ENCODE measurements at places on chromosomes 1 and 21.
A peak's percentile ranks its signal among the peaks of the same experiment; 100 is the strongest.

DNA sequence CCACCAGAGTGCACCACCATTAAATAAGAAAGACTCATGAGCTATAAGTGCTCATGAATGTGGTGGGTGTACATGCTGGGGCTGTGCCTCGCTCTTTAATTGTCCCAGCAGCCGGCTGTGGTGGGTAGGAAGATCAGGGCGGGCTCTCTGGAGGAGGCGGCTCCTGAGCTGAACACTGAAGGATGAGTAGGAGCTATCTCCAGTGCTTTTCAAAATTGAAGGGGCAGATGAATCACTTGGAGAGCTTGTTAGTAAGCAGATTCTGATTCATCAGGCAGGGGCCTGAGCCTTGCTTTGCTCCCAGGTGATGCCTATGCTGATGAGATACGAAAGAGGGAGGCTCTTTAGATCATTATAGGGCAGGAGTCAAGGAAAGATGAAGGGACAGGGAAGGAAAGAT is 54.1 kb downstream of the ETS2 start:
- DNase-seq: peak; percentile 54

- DNase-seq: no peak
These were observed 687.2 kb downstream of the MATN1 start for GRCh38 chr1:30036229-30036547.

- DNase-seq: no peak
These were observed 21.1 kb downstream of the COQ8A start for GRCh38 chr1:226960944-226961765.

DNA sequence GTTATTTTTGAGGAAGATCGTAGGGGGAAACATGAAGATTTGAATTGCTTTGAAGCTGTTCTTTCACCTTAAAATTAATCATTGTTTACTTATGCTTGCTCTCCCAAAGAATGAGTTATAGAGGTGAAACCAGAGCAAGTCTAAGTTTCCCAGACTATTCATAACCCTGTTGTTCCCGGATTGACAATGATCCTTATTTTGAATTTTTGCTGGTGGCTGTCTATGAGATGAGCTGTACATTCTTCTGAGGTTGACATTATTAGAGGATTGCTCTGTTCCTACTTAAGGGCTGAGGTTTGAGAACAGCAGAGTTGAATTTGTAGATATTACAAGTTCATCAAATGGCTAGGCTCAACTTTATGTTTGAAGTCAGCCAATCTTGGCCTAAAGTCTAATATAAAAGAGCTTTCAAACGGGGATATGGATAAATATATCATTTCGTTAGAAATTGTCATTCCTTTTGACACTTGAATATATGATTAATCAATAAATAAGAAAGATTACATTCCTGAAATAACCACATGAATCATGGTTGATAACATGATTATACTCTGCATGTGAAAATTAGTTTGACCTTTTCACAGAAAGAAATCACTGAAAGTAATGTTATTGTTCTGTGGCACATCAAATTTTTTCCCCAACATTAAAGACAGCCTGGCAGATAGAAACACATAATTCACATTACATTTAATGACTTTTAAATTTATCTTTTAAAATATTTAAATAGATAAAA is 19.1 kb upstream of the PDE4B start:
- DNase-seq: peak; percentile 32

DNA sequence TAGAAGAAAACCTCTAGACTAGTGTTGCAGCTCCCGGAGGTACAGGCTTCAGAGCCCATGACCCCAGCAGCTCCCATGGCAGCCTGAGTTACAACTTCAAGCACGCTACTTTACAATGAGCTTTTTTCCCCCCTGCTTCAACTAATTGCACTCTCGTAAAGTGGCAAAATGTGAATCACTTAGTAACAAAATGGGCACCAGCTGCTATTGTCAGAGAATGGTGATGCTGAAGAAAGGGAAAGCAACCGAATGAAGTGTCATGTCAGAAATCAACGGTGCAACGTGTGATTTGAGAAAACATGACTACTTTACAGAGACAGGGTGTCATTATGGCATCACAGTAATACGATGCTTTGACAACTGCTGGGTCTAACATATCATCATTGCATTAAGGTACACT is 40.5 kb downstream of the ESRRG start:
- DNase-seq: no peak

DNA sequence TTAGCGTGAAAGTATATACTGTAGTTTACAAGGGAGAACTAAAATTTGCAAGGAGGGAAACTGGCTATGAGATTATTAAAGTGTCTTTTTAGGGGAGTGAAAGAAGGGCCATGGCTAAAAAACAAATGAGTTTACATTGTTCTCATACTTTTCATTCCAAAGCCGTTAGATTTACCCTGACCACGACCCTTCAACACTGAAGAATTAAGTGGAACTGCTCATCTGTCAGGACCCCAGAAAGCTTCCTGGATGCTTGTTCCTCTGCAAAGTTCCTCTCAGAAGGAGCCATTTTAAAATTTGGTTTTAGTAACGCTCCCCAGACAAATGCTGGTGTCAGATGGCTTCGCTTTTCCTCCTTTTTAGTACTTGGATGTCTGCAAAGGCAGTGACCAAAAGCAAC is 82.7 kb upstream of the ZBTB18 start:
- DNase-seq: no peak

DNA sequence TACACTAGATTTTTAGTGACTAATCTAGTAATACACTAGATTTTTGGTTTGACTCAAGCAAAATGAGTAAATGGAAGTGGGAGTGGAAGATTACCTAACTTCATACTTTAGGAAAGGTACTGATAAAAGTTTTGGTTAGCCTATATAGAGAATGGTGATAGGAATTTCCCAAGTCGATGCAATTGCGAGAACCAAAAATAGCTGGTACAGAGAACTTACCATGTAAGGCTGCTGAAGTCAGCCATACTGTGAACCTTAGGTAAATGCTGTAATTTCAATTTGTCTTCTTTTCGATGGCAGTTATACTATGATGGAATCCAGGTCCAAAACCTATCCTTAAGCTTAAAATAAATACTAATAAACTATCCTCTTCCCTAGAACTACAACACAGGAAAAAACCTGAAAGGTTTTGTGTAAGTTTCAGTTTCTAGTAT is 4.6 kb downstream of the PNRC2 start:
- no peak for DNase-seq

GRCh38 chr1:116874733-116875249 is 34.9 kb upstream of the PTGFRN start:
- peak; percentile 47 for DNase-seq

DNA sequence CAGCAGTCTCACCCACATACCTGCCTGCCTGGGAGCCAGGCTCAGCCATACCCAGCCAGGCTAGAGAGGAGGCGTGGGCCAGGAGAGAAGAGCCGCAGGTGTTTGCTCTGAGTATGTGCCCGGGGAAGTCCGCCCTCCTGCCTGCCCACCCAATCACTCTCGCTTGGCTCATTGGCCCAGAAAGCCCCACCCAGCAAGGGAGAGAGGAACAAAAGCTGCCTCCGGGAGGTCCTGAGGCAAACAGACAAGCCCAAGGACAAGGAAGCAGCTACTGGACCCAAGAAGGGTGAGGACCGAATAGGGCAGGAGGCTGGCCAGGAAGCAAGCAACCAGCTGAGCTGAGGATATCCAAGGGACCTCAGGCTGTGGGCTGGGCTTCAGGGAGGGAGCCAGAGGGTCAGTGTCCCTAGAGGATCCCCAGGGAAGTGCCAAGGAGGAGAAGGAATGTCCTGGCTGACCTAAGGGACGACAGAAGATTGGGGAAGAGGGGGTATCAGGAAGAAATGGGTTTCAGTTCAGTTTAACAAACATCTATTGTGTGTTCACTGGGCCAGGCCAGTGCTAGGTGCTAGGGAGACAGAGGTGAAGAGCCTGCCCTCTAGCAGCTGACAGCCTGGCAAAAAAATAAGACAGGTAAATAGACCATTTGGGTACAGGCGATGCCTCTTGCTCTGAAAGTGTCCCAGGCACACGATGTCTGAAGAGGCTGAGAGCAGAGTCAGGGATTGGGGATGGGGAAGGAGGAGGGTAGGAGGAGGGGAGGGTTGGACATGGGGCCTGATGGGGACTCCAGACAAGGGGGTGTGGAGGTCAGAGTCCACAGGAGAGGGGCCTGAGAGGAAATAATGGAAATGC is at the start of gene GJB4:
TSS of gene GJB4 (plus strand) at position 238 of the 855 bp plus-strand sequence. CDS start 1,515 bp downstream, outside the sequence.
- no peak for DNase-seq

- no peak for DNase-seq
These were observed 18.7 kb upstream of the KCNN3 start for GRCh38 chr1:154888757-154889156.

GRCh38 chr21:37863842-37864241 is 52.4 kb downstream of the KCNJ6 start:
- peak; percentile 61 for DNase-seq

DNA sequence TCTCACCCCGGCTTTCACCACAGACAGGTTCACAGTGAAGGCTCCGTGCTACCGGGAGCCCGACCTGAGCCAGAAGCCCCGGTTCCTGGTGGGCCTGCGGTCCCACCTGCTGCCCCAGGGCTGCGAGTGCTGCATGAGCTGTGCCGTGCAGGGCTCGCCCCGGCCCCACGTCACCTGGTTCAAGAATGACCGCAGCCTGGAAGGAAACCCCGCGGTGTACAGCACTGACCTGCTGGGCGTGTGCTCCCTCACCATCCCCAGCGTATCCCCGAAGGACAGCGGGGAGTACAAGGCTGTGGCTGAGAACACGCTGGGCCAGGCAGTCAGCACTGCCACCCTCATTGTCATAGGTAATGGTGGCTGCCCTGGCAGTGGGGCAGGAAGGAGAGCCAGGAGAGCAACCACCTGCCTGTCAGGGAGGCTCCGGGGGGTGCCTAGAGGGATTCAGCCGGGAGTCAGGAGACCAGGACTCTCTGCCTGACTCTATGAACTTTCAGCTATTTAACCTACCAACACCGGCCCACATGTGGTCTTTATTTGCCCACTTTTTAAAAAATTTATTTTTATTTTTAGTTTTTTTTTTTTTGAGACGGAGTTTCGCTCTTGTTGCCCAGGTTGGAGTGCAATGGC is 36.4 kb downstream of the IGFN1 start:
- no peak for DNase-seq

- DNase-seq: no peak
These were observed 675.0 kb downstream of the USP25 start for GRCh38 chr21:16404776-16405175.

DNA sequence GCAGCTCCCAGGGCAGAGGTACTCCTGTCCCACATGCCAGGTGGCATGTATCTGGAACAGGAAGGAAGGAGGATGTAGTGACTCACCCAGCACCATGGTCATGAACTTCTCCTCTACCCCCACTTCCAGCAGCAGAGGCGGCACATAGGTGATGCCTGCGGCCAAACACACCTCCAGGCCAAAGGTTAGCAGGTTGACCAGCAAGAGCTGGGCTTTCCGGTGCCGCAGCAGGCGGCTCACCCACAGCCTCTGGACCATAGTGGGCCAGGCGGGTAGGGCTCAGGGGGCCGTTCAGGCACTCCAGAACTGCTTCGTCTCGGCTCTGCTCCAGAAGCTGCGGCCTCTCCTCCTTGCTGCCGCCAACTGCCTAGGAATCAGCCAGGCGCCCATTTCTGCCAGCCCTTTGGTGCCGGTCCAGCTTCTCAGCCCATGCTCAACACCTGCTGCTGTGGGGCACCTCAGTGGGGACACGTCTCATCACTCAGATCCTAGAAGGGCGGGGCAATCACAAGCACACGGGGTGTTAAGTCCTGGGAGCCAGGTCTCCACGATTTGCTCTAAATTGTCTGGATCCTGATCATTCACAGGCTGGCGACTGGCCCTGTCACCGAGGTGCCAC is 15.8 kb downstream of the SLC45A3 start:
- peak; percentile 62 for DNase-seq

GRCh38 chr1:166117776-166118175 is 49.0 kb downstream of the FAM78B start:
- DNase-seq: no peak

- peak; percentile 66 for DNase-seq
These were observed 26.8 kb downstream of the LRRC53 start for GRCh38 chr1:74485622-74486021.

DNA sequence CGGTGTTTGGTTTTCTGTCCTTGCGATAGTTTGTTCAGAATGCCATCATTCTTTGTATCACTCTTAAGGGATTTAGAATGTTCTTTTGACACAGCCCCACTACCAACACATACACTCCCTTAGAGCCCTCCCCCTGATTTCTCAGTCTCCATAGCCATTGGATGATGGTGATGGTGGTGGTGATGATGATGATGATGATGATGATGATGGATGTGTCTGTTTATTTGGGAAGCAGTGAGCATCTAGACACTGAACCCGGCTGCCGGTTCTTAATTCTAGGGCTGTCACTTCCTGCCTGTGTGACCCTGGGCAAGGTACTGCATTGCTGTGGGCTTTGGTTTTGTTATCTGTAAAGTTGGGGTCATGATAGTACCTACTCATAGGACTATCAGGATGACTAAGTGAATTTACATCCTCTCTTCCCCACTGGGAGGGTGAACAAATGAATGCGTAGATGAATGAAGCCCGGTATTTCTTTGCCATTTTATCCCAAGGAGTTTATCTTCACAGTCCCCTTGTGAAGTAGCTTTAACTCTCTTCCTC is 100.7 kb downstream of the HUNK start:
- no peak for DNase-seq

GRCh38 chr1:197451381-197451780 is 183.3 kb downstream of the CRB1 start:
- DNase-seq: no peak

DNA sequence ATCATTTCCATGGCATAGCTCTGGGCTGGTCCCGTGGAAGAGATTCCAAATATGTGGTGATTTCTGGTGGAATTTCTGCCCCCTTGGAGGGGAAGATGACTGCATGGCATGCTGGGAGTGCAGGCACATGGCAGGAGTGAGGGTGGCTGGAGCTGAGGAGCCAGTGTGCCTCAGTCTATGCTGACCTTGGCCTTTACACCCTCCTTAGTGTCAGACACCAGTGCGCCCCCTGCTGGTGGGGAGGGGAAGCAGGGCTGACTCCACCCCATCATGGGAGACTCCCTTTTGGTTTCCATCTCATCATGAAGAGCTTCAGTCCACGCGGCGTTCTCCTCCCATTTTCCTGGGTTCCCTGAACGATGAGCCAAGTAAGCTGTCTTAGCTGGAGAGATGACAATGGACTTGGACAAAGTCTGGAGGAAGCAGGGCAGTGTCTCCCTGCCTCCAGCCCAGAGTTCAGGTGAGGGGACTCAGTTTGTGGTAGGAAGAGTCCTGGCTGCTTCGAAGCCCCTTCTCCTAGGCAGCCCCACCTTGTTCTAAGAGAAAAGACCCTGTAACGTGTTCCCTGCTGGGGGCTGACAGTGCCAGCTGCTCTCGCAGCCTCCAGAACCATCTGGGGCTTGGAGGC is 10.3 kb downstream of the ALX3 start:
- peak; percentile 27 for DNase-seq

GRCh38 chr1:7869136-7869920 is 16.5 kb upstream of the UTS2 start:
- peak; percentile 95 for DNase-seq

- peak; percentile 77 for DNase-seq
These were observed 7.1 kb upstream of the PTTG1IP start for GRCh38 chr21:44880405-44881197.

- no peak for DNase-seq
These were observed 75.9 kb downstream of the LRRC8C start for GRCh38 chr1:89708751-89709375.

DNA sequence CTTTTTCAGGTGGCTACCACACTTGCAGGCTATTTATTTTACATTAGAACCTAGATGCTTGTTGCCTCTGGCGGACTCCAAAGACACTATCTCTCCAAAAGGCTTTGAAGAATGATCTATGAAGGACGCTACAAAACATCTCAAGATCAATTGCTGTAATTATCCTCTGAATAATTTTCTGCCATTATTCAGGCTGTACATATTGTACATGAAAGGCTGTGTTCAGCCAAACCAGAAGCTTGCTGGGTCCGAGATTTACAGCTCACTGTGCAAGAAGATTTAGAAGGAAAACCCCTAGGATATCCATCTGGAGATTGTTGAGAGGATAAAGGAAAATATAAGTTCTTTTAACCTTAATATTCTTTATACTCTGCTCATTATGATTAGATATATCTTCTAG is 523.6 kb upstream of the PLXNA2 start:
- DNase-seq: no peak
